ENCODE measurements at places on chromosomes 4 and X.
A peak's percentile ranks its signal among the peaks of the same experiment; 100 is the strongest.

- DNase-seq, result no peak
These were observed 101.6 kb downstream of the COL4A5 start for GRCh38 chrX:108541286-108541685.

- DNase-seq, result no peak
These were observed 356.7 kb downstream of the GALNTL6 start for GRCh38 chr4:172169871-172170270.

- no peak for DNase-seq
These were observed 16.6 kb downstream of the ENPEP start for GRCh38 chr4:110492522-110492921.

DNA sequence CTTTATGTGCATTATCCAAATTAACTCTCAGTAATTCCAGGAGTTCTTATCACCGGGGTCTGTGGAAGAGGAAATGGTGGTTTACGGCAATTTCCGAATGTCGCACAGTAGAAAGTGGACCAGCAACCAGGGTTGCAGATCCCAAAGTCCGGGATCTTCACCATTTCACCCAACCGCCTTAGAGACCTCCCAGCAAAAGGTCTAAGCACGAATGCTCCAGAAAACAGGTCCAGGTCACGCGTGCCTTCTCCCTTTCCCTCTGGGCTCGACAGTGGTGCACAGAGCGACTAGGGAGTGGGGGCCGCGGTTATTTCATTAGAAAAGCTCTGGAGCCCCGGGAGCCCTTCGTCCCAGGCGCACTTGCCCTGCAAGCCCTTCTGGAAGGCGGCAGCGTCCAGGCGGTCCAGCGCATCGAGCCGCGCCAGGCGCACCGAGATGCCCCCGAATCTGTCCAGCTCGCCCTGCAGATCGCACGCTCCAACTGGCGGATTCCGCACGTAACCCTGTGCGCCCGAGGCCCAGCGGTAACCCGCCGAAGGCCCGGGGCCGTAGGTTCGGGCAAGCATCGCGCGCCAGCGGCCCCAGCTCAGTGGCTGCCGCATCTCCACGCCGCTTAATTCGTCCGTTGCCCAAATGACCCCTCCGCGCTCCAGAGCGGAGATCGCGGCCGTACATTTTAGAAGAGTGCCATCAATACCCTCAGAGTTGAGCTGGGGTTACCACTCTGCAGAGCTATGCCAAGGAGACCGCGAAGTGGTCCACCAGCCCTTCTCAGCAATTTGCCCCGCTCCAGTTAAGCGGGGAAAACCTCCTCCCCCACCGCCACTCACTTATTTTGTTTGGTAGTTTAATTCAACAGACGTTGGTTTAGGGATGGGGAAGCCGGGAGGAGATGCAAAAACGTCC is at the start of gene NUDT6:
Gene NUDT6, minus strand, starts transcription at position 627 of the 906 bp plus-strand sequence. Its CDS starts 25 bp downstream, at position 602.
- peak; percentile 20 for DNase-seq

DNA sequence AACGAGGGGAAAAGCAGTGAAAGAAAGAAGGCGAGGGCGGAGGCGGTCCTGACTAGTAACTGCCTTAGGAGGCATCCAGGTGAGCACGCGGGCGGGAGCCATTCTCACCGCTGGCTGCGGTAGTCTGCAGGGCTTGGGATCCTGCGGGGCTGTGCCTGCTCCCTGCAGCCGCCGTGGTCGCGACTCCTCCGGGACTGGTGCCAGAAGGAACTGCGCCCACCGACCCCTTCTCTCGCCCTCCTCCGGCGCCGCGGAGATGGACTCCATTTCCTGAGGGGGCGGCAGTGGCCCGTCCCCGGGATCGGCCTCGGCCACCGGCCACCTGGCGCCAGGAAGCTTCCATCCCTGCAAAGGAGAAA is 543 bp downstream of the NFXL1 start:
- DNase-seq, result no peak

- no peak for DNase-seq
These were observed 192.2 kb downstream of the NDST4 start for GRCh38 chr4:114921191-114921590.

DNA sequence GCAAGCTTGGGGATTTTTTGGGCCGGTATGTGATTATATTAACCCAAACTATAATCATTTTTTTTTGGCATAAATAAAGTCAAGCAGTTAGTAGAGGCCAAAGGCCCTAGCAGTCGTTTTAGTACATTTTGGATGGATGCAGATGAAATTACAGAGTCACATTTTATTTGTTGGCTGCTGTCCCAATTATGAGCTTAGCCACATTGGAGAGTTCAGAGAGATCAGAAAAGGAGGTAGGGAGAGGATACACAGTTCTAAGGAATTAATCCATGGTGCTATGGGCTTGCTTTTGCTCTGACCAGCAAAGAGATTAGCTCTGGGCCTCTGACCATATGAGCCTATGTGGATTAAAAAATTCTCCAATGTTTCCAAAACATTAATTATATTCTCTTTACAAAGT is 395.1 kb downstream of the RAPGEF2 start:
- no peak for DNase-seq

GRCh38 chr4:25861951-25862410 is 807 bp downstream of the SEL1L3 start:
- DNase-seq, result no peak

DNA sequence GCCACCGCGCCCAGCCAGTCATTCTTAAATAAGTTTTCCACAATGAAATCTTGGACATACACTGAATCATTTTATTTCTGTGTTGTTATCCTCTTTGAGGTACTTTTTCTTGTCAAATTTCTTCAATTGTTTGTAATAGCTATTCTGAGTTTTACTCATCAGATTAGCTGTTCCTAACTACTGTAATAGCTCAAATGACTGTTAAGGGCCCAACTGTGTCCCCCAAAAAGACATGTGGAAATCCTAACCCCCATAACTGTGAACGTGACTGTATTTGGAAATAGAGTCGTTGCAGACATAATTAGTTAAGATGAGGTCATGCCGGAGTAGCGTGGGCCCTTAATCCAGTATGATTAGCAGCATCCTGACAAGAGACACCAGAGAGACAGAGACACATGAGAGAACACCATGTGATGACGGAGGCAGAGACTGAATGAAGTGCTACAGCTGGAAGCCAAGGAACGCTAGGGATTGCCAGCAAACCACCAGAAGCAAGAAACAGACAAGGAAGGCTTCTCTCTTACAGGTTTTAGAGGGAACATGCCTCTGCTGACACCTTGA is 22.9 kb downstream of the ACOT9 start:
- no peak for DNase-seq

- DNase-seq, result peak; percentile 21
These were observed 3.0 kb upstream of the CITED1 start for GRCh38 chrX:72308566-72309296.

GRCh38 chrX:45801554-45801953 is 600.9 kb upstream of the DIPK2B start:
- DNase-seq, result no peak

GRCh38 chrX:115565888-115566287 is 4.9 kb downstream of the PLS3 start:
- DNase-seq, result no peak

DNA sequence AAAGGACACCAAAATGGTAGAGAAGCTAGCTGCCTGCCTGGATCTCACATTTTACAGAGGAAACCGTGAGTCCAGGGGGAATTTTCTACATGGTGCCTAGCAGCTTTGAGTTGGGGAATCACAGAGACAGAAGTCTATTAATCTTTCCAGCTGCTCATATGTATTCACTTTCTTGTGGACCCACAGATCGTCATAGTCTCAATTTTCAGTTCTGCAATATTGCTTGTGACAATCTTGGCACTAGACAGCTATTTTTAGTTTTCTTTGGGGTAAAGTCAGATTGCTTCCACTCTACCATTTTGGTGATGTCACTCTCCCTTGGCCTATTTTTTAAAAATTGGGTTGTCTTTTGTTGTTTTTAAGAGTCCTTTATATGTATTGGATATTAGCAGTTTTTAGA is 233.4 kb upstream of the STK26 start:
- DNase-seq, result no peak

GRCh38 chr4:176277162-176277904 is 8.3 kb upstream of the ASB5 start:
- DNase-seq, result no peak

GRCh38 chrX:15350329-15350996 is 15.1 kb upstream of the PIGA start:
- no peak for DNase-seq

DNA sequence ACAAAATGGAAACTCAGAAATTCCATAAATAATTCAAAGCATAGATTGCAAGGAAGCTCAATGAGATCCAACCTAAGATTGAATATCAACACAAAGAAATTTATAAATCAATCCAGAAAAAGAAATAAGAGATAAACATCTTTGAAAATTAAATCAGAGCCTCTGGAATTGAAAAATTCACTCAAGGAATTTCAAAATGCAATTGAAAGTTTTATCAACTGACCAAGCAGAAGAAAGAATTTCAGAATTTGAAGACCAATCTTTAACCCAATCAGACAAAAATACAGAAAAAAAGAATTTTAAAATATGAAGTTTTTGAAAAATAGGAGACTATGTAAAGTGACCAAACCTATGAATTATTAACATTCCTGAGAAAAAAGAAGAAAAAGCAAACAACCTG is 134.1 kb downstream of the GASK1B start:
- no peak for DNase-seq

GRCh38 chr4:90234916-90235547 is 107.8 kb downstream of the CCSER1 start:
- no peak for DNase-seq

DNA sequence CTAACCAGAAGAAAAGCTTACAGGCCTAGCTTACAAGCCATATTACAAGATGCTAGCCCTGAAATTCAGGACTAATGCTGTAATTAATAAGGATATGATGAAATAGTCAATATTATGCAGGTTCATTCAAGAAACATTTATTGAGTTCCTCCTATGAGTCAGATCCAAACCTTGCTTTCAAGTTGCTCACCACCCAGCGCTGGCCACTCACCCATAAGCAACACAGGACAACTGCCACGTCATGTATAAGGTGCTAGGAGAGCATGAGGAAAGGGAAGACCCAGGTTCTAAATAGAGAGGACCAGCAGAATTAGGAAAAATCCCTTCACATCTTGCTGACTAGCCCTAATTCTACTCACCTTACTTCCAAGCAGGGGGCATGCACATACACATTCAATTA is 23.3 kb downstream of the MAML3 start:
- no peak for DNase-seq

DNA sequence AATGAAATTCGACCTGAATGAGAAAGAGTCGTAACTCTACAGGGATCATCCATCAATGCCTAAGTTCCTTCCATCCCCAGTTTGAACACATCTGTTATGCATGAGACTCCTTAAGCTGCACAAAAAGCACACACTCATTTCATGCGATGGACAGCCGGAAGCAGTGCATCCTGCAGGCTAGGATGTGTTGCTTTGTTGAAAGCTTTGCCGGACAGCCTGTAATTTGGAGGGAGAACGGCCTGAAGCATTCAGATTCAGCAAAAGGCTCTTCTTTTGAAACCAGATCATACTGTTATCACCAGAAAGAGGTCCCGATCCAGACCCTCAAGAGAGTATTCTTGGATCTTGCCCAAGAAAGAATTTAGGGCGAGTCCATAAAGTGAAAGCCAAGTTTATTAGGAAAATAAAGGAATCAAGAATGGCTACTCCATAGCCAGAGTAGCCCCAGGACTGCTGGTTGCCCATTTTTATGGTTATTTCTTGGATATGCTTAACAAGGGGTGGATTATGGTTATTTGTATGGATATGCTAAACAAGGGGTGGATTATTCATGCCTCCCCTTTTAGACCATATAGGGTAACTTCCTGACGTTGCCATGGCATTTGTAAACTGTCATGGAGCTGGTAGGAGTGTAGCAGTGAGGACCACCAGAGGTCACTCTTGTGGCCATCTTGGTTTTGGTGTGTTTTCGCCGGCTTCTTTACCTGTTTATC is 48.1 kb upstream of the DHRSX start:
- no peak for DNase-seq

DNA sequence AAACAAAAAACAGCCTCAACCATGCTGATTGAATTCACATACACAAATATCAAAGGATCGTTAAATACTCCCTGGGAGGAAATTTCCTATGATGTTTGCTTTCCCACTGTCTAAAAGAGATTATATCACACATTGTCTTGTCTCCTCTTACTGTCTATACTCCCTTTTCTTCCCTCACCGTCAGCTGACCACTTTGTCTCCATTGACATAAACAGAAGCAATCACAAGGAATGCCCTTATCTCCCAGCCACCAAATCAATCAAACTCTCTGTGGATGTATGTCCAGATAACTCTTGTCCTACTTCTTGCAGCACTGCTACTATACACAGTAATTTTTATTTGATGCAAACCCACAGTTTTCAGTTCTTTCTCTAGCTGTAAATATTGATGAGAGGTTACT is 12.2 kb upstream of the NUDT9 start:
- no peak for DNase-seq

GRCh38 chrX:1417921-1418771 is 26.2 kb upstream of the SLC25A6 start:
- no peak for DNase-seq

- DNase-seq, result no peak
These were observed 242.9 kb upstream of the PRPS2 start for GRCh38 chrX:12548341-12548740.

DNA sequence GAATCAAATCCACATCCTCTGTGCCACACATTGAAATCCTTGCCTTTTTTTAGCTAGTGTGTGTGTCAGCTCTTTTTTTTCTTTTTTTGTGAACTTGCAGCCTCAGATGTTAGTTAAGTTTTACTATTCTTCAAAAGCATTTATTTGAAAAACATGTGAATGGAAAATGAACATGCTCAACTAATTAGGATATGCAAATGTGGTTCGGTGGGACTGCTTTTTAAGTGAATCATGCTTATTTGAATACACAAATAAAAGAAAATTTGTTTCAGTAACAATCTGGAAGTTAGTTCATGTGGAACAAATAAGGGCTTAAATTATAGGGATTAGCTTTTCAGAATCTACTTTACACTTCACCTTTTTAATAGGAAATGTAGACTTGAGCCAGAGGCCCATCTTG is 751.5 kb upstream of the FAM241A start:
- no peak for DNase-seq

GRCh38 chr4:170529748-170530722 is 440.3 kb upstream of the AADAT start:
- no peak for DNase-seq

DNA sequence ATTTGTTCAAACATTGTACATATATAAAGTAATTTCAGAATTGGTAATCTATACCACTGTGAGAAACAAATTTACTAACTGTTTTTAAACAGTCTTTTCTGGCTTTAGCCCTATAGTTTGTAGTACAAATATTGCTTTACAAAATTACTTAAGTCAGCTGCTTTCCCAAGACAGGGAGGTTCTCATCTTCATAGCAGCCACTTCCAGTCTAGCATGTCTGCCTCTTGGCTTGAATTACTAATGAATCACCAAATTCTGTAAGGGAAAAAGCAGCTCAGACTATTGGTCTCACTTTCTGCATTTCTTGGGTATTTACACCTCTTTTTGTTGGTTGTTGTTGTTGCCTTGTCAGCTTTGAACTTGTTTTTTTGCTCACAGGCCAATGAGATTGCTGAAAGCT is 187.2 kb downstream of the NPFFR2 start:
- no peak for DNase-seq

DNA sequence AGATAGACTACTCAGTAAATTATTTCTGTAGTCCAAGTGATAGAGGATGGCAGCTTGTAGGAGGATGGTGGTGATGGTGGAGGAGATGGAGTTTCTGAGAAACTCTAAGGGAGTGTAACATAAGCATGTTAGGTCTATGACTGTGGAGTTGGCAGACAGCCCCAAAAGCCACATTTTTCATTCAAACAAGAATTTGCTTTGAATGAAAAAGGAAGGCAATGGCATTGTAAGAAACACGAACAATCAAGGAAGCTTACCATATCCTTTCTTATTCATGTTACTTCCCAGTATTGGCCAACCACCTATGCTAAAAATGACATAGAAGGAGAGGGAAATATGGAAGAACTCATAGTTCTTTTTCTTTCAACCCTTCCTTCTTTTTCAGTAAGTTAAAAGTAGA is 18.7 kb upstream of the SEC24B start:
- DNase-seq, result no peak
